ENCODE measurements at places on chromosomes 13 and 19.

GRCh38 chr13:60329221-60329923 is 67.6 kb upstream of the TDRD3 start:
- peak; percentile 34 for DNase-seq

DNA sequence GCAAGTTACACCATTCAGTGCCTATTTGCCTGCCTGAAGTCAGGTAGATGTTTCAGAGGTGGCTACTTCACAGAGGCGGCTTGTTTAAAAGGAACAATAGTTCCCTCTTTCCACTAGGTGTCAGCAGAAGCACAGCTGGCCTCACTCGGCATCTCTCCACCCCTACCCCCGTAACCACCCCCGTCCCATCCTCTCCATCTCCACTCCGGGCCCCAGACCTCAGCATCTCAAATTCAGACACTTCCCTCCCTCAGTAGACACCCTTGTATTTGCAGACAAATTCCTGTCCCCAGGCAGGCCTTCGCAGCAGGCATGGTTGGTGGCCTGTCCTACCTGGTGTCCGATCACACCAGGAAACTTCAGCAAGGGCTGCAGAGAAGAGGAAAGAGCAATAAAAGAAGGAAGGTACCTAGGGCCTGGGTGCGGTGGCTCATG is 9.1 kb upstream of the DPP9 start:
- peak; percentile 83 for DNase-seq

DNA sequence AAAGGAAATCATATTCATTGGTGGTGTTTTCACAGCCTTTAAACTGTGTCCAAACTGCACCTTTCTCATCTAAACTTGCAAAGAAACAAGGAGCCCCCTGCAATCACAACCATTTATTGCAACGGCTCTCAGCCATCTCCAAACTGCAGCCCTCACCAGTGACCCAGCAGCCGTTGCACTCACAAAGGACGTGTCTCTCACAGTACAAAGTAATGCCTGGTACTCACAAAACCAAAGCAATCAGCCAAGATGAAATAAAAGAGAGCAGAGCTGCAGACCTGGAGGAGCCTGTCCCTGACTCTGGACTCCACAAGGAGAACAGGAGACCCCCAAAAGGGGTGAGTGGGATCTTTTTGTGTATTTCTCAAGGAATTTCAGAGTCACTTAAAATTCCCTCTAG is 20.2 kb upstream of the CEACAM21 start:
- no peak for DNase-seq

GRCh38 chr19:38781058-38781457 is 7.7 kb upstream of the LGALS7 start:
- DNase-seq: no peak

GRCh38 chr13:100584896-100585295 is 3.7 kb downstream of the GGACT start:
- DNase-seq: no peak

DNA sequence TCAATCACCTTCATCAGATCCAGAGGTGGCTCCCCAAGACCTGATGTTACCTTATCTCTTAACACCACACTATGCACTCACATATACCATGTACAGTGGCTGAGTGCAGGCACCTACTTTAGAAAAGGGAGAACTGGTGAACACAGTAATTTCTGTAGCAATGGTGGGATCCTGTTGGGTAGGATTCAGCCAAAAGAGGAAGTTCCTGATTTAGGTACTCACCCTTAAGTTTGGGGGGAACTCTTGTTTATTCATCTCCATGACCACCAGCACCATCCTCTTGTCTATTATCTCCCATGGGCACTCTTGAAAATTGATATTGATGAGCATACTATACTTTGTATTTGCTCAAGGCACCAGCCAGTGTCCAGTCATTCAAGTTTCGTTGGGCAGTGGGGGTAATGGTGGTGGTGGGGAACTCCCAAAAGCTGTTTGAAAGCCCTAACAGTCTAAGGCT is 324.4 kb downstream of the LMO7 start:
- no peak for DNase-seq

DNA sequence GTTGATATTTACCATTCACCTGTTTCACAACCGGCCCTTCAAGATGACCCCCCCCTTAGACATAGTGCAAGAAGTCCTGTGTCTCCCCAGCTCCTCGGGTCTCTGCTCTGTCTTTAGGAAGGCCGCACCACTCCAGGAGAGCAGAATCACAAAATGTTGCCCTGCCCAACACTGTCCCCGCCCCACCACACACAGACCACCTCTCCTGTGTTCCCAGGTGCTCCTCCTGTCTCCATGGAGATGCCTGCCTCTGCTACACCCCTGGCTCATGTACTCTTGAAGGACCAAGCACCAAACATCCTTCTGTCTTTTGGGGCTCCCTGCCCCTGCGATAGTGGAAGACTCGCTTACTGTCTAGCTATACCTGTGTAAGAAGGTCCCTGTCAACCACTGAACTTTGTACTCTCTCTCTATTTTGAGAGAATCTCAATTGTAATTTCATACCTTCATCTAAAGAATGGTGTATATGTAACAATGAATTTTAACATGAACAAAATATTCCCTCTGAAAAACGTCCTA is 9.6 kb upstream of the TNFRSF19 start:
- no peak for DNase-seq

GRCh38 chr19:10018786-10019185 is 5.5 kb downstream of the RDH8 start:
- no peak for DNase-seq

DNA sequence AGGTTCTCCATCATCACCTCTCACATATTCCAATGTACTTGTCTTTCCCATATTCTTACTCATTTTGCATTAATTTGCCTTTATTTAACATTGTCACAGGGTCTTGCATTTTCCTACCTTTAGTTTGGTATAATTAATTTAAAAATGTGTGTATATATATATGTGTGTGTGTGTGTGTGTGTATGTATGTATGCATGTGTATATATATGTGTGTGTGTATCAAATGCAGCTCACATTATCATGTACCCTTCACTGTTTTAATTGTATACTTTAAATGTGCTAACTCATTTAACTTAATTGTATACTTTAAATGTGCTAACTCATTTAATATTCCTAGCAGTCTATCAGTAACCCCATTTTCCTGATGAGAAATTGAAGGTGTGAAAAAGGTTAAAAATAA is 104.5 kb downstream of the PCDH9 start:
- no peak for DNase-seq

DNA sequence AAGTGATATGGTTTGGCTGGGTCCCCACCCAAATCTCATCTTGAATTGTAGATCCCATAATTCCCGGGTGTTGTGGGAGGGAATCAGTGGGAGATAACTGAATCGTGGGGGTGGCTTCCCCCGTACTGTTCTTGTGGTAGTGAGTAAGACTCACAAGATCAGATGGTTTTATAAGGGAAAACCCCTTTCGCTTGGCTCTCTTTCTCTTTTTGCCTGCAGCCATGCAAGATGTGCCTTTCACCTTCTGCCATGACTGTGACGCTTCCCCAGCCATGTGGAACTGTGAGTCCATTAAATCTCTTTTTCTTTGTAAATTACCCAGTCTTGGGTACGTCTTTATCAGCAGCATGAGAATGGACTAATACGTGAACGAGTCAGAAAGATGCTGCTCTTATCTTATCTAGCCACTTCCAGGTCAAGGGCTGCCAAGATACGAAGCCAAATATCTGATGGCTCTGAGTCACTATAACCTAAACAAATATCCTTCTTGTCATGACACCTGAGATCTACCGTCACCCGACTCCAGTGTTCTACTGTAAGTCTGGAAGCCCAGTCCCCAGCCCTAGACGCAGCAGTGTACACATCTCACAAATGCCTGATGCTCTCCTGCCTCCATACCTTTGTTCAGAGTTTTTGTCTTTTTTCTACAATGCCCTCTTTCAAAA is 45.9 kb downstream of the SLC15A1 start:
- DNase-seq: no peak

DNA sequence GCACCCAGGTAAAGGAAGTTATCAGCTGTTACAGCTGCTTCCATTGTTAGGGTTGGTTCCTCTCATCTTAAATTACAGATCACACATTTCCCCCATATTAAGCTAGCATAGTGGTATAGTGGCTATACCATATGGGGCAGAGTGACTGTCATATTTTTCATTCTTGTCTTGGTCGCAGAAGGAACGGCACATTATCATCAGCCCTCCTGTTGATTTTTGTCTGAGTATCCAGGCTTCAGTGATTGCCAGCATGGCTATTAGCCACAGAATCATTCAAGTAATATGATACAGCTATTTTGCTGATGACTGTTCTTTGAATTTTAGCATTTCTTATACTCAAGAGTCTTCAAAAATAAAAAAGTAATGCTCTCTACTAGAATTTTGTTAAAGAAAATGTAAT is 240.9 kb downstream of the LIG4 start:
- DNase-seq: peak; percentile 9

DNA sequence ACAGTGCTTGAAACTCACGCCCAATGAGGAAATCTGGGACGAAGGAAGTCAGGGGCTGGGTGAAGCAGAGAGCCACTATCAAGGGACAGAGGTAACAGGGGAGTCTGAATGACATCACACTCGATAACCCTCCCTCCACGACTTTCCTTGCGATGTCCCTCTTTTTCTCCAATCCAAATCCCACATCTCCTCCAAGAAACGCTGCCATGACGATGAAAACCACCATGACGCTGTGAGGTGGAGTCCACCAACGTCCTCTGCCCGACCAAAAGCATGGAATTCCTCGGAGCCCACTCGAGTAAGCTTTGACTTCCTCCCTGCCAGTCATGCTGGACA is 967 bp downstream of the REXO1 start:
- no peak for DNase-seq

- DNase-seq: no peak
Measured at GRCh38 chr19:1416014-1416841, 8.8 kb downstream of the DAZAP1 start.

- no peak for DNase-seq
Measured at GRCh38 chr19:18489627-18490184, 32.2 kb downstream of the ELL start.

- no peak for DNase-seq
Measured at GRCh38 chr19:44623080-44623479, 9.7 kb downstream of the IGSF23 start.

GRCh38 chr19:55305491-55305890 is 19.6 kb downstream of the TMEM150B start:
- DNase-seq: peak; percentile 40

- DNase-seq: no peak
Measured at GRCh38 chr19:14761607-14762006, 16.8 kb downstream of the ADGRE2 start.

GRCh38 chr13:107799001-107799400 is 416.3 kb downstream of the LIG4 start:
- no peak for DNase-seq

DNA sequence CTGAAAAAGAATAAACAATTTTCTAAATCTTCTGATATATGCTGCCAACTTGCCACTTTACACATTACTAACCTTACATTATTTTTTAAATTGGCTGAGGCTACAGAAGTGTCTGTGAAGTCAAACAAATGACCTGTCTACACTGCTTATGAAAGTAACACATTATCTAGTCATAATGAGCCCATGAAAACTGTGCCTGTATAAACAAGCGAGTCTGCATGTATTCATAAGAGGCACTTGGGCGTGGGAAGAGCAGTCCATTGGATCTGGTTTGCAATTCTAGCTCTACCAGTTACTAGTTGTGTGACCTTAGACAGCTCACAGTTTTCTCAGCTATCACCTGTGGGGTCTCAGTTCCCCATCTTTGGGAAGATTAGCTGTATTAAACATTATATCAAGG is 3.1 kb downstream of the VPS36 start:
- DNase-seq: no peak

DNA sequence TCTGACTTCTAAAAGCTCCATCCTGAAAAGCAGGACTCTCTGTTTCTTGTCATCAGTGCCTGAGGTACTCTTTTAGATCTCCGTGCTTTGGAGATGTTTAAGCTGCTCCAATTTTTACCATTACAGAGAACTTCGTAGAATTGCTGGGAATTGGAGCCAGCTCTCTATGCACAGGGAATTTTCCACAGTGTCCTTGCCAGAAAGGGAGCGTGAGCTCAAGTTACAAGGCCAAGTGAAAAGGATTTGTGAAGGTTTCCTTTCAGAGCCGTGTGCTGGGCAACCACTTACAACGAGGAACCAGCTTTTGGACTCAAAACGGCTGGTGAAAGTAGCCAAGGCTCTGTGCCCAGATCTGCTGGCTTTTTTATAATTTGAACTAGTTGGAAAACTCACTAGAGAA is 82.6 kb downstream of the NUFIP1 start:
- no peak for DNase-seq

- no peak for DNase-seq
Measured at GRCh38 chr19:8451885-8452284, 7.1 kb downstream of the HNRNPM start.

GRCh38 chr13:110225609-110226574 is 81.1 kb downstream of the COL4A1 start:
- DNase-seq: no peak

- DNase-seq: no peak
Measured at GRCh38 chr13:28582892-28583240, 76.1 kb upstream of the POMP start.

DNA sequence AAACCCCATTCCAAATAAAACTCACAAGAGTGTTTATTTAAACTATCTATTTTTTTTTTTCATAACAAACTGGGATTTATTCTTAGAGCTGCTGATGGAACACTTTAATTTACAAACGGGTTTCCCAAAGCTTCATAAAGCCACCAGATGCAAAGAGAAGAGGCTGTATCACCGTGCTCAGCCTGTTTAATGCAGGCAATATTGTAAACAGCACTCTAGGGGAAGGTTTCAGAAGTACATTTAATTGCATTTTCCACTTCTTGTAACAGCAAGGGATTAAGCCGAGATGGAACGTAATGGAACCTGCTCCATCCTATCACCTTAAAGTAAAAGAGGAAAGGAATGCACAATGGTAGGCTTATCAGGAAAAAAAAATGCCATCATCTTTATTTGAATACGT is 550.6 kb upstream of the ARGLU1 start:
- peak; percentile 5 for DNase-seq

GRCh38 chr13:59354665-59355369 is 808.9 kb downstream of the DIAPH3 start:
- DNase-seq: no peak

- no peak for DNase-seq
Measured at GRCh38 chr19:38559428-38560401, 58.0 kb downstream of the MAP4K1 start.

DNA sequence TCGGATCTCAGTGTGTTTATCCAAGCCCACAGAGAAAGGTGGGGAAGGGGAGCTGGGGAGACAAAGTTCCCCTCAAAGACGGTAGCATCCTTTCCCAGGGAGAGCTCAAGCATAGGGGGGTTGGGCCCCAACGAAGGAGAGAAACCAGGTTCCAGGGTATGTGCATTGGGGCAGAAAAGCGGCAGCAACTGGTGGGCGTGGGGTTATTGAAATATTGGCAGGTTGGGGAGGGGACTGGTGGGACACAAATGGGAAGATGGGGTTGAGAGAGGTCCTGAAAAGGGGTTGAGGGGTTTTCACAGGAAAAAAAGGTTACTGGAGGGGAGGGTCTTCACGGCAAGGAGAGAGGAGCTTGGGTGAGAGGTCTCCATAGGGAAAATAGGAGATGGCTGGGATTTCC is 1.0 kb downstream of the ASF1B start:
- DNase-seq: no peak

DNA sequence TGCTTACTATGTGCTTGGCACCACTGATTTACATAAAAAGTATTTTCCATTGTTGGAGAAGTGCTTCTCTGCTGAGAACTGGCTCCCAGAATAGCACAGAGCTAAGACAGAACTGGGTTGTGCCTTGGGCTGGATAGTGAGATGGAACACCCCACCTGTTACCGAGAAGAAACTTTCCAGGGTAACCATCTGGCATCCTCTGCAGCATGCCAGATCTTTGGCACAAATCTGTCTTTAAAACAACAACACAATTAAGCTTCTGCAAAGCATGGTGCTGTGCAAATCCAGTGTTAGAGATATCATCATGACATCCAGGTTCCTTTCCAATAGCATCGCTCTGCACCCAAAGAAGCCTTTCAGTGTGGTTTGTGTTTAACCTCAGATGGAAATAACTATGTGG is 202.5 kb upstream of the RFC3 start:
- DNase-seq: no peak

Data from NCI-H1436 (cell line).